GM18507 (cell line): ENCODE measurements at places on chromosomes 16 and 17.

DNA sequence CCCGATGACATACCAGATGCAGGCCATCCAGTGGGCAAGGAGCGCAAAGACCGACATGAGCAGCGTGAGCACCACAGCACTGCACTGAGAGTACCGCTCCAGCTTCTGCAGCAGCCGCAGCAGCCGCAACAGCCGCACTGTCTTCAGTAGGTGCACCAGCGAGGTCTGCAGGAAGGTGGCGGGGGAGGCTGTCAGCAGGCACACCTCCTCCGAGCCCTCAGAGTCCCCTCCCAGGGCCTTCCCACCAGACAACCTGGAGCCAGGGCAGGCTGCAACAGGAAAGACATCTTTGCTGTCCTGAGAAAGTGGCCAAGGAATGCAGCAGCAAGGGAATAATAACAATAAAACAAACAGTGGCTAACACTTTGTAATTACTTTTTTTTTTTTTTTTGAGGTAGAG, 9.1 kb downstream of the KCNH4 start:
- DNase-seq = no peak

DNA sequence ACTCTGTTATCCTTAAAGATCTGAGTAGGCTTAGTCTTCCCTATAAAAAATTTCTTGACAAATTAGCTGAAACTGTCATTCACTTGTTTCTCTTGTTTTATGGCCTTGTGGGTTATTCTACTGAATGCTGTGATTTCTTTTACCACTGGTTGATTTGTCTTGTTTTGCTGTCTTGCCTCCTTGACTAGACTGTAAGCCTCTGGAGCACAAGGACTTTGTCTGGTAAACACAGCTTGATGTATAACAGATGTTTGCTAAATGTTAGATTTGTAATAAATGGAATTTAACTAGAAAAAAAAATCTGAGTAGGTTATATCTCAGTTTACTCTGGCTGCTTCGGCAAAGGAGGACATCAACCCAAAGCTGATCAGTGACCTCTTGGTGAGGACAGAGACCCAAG, 21.6 kb downstream of the VAC14 start:
- no peak for DNase-seq

- DNase-seq = no peak
These were observed 556.1 kb downstream of the WWOX start for GRCh38 chr16:78655331-78656113.

GRCh38 chr16:79121906-79122305, 478.6 kb downstream of the MAF start:
- DNase-seq = no peak

GRCh38 chr17:80783971-80784370, 207.7 kb upstream of the CHMP6 start:
- DNase-seq = no peak

GRCh38 chr16:10578474-10579316, 1.7 kb downstream of the EMP2 start:
- DNase-seq = no peak

GRCh38 chr16:71491054-71491453, 1.9 kb upstream of the ZNF19 start:
- no peak for DNase-seq

DNA sequence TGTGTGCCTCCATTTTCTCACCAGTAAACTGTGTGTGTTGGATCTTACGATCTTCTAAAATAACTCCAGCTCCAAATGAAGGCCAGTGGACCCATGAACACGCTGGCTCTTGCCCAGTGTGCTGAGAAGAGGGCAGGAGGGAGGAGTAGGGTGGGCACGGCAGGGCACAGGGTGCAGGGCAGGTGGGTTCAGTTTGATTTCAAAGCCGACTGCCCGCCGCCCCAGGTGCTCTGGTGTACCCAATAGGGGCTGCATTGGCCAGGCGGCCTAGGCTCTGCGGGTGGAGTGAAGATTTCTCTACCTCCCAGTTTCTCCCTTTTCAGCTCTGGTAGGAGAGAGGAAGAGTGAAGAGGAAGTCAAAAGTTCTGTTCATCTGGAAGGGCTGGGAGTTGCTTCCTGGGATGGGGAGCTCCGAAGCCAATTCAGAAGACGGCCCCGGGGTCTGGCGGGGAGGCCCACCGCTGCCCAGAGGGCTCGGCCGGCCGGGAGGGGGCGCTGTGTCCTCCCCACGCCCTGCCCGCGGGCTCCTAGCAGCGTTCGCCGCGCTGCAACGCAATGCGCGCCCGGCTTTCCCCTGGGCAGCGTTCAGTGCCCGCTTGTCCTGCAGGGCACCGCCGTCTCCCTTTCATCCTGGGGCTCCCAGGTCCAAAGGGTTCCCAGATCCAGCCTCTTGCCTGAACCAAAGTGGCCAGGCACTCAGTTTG, 1.1 kb upstream of the CRHR1 start:
- no peak for DNase-seq

DNA sequence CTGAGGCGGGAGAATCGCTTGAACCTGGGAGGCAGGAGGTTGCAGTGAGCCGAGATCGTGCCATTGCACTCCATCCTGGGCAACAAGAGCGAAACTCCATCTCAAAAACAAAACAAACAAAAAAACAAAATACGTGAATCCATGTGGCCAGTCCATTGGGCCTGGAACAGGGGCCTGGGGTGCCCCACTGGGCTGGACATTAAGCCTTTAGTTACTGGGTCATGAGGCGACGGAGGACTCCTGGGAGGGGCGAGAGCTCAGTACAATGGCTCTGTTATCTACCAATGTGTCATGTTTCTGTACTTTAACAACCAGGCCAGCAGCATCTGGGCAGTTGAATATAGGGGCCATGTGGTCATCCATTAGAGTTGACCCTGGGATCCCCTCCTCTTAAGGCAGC, 18.9 kb upstream of the CLEC18A start:
- no peak for DNase-seq

GRCh38 chr17:71409712-71410111, 711.1 kb upstream of the SOX9 start:
- DNase-seq = no peak

GRCh38 chr16:78987666-78988065, 612.9 kb downstream of the MAF start:
- DNase-seq = no peak

DNA sequence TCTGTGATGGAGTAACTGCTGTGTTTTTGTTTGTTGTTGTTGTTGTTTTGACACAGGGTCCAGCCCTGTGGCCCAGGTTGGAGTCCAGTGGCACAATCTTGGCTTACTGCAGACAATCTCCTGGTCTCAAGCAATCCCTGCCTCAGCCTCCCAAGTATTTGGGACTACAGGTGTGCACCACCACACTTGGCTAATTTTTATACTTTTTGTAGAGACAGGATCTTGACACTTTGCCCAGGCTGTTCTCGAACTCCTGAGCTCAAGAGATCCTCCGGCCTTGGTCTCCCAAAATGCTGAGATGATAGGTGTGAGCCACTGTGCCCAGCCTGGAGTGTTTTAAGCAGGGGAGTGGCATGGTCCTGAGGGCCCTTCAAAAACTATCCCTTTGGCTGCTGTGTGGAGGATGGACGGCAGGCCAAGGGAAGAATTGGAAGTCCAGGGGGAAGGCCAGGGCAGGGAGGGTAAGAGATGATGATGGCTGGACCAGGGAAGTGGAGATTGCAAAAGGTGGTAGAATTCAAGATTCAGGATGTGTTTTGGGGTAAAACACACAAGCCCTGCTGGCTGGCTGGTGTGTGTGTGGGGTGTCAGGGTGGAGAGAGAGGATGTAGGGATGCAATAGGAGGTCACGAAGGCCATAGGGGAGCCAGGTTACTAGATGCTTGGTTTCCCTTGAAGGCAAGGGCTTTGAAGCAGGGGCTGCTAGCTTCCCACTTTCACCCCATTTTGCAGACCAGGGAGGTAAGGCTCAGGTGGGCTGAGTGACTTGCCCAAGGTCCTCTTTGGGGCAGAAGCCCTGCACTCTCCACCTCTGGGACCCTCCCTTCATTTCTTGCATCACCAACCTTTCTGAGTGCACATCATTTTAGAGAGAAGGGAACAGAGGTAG, 18.8 kb upstream of the PLLP start:
- DNase-seq = no peak

DNA sequence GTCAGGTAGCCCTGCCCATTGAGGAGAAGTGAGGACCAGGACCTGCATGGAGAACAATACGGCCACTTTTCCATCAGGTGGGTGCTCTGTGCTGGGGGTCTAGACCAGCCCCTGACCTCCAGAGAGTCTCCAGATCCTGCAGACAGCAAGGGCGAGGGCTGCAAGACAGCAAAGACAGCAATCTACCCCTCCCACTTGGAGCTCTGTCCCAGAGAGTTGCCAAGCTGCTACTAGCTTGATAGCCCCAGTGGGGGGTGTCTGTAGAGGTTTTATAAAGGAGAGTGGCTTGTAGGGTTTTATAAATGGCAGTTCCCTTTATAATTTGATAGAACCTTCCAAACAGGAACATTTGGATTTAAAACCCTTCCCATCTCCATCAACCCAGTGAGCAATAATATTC, 16.7 kb upstream of the SLFN11 start:
- DNase-seq = no peak

- no peak for DNase-seq
These were observed 1.0 kb upstream of the RHOT1 start for GRCh38 chr17:32141258-32141657.

DNA sequence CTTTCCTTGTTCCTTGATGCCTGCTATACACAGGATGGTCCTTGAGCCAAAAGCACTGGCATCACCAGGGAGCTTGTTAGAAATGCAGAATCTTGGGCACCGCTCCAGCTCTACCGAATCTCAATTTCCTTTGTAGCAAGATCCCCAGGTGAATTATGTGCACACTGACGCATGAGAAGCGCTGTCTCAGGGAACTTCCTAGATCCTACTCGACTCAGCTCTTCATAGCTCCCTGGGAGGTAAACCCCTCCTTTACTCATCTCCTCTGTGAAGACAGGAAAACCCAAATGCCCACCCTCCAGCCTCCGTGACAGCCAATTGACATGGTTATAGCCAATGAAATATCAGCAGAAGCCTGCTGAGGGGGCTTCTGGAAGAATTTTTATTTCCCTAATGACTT, 4.1 kb downstream of the USP31 start:
- no peak for DNase-seq

GRCh38 chr17:32628271-32629044, 141.7 kb downstream of the CDK5R1 start:
- DNase-seq = no peak

DNA sequence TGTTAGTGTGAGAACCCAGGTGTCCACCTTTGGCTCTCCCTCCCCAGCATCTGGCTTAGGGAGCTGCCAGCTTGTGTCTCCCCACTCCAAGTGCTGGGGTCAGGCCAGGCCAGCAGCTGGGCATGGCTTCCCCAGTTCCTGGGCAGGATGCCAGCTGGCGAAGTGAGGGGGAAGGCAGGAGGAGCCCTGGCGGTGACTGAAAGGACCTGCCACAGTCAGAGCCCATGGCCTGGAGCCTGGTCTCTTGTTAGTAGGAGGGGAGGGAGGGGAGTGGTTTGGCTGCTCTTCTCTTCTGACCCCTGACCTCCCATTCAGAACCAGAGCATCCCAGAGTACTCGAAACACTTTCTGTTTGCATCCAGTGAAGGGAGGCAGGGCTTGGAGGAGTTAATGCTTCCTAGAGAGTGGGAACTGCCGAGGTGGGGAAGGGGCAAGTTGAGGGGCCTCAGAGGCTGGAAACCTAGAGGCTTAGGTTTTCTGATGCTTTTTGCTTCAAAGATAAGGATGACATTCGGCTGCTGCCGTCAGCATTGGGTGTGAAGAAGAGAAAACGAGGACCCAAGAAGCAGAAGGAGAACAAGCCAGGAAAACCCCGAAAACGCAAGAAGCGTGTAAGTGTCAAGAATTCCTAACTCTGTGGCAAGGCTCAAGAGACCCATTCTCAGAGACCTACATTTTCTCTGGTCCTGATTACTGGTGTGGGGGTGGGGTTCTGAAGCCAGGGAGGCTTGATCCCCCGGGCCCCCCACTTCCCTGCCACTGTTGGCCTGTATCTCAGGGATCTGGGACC, 772 bp downstream of the CHD3 start:
- DNase-seq = no peak

GRCh38 chr16:87762071-87762571, 3.7 kb downstream of the KLHDC4 start:
- DNase-seq = no peak

DNA sequence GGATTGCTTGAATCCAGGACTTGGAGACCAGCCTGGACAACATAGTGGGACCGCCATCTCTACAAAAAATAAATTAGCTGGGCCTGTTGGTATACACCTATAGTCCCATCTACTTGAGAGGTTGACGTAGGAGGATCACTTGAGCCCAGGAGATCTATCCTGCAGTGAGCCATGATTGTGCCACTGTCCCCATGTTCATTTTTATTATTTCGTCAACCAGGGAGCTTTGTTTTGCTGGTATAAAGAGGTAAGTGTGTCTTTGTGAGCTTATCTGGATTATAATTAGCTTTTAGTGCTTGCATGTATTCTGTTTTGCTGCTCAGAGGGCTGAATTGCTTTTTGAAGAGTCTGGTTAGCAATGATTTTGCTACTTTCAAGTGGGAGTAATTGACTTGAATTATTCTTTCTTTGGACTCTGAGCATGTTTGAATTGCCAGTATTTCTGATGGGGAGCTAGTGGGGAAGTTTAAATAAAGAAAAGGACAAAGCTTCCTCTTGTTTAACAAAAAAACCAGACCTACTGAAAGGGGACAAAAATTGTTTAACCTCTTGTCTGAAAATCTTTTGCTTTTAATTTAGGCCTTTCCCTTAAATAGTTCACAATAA, 31.6 kb upstream of the BCAS3 start:
- no peak for DNase-seq

DNA sequence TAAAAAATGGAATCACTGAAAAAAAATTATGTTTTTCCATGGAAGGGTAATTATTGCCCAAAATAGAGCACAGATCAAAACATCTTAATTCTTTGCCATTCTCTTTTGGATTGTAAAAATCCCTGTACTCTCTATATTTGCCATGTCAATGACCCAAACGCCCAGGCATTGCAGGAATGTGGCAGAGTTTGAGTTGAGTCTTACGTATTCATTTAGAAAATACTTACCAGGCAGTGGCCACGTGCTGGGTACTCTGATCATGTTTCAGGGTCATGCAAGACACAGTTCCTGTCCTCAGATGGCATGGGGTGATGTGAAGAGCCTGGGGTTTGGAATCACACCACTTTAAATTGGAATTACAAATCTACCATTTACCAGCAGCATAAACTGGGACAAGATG, 267.7 kb downstream of the ABCC12 start:
- DNase-seq = no peak

DNA sequence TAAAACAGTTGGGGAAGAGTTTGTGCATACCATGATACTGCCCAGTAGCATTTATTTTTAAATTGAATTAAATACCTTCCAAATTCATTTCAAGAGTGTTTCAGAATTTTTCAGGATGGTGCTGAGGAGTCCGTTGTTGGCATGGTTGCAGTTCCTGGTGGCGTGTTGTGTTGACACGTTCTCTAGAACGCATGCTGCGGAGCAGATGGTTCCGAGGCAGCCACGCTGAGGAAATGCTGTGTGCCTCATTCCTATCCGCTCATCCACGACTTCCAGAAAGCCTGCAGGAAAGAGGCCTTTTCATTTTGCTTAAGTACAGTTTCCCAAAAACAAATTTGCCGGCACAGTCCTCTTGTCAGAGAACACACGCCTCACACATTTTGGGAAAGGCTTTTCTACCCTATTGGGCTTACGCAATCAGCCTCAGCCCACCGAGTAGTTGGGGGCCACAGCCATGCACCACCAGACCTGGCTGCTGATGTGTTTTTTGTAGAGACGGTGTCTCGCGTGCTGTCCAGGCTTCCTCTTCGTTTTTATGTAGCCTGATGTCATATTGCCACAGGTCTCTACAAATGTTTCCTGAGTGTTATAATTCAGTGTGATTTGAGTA, 32.1 kb upstream of the IL17C start:
- DNase-seq = no peak
